ENCODE measurements at places on chromosomes 3 and 15.

- DNase-seq, result no peak
Observed at GRCh38 chr3:24375947-24376384, 118.7 kb downstream of the THRB start.

DNA sequence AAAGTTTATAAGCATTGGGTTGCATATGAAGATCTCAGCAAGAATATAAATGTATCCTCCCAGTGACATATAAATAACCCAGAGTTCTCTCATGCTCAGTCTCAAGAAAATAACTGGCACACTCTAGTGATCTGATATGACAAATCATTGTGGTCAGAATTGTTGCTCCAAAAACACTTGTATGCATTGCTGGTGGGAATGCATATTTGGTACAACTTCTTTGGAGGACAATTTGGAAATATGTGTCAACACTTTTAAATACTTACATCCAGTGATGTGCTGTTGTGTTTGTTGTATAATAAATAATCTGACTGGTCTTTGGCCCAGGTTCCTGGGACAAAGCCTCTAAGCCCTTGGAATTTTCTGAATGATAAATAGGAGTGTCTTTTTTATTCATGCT lies 66.7 kb upstream of the STT3B start:
- DNase-seq, result no peak

DNA sequence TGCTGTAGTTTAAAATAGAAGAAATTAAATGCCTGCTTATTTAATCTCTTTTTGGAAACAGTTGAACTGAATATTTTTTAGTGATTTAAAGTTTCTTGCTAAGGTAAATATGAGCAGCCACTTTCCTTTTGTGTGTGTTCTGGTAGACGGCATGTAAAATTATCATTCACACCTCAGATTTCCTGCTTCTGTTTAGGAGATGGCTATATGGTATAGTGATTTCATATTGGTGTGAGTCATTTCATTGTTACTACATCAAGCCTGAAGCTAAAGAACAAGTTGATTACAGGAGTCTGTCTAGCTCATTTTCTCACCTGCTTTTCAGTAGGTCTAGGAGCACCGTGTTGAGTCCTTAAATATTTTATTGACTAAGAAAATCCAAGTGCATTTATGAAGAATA lies 2.2 kb downstream of the LRCH3 start:
- peak; percentile 16 for DNase-seq

DNA sequence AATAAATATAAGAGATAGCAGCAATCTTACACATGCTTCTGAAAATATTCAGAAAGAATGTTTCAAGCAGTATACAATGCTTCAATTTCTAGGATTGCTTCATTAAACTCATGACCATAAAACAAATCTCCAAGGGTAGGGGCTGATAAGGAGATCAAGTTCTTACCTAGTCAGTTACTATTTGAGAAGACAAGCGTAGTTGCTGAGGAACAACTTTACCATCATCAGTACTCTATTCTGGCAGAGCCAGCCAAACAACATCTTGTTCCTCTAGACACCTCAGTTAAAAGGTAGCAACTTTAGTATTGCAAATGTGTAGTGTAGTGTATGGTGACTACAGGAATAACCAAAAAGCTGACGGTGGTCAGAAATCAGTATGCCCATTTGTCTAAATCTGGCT lies 85.4 kb upstream of the CHRM5 start:
- no peak for DNase-seq

DNA sequence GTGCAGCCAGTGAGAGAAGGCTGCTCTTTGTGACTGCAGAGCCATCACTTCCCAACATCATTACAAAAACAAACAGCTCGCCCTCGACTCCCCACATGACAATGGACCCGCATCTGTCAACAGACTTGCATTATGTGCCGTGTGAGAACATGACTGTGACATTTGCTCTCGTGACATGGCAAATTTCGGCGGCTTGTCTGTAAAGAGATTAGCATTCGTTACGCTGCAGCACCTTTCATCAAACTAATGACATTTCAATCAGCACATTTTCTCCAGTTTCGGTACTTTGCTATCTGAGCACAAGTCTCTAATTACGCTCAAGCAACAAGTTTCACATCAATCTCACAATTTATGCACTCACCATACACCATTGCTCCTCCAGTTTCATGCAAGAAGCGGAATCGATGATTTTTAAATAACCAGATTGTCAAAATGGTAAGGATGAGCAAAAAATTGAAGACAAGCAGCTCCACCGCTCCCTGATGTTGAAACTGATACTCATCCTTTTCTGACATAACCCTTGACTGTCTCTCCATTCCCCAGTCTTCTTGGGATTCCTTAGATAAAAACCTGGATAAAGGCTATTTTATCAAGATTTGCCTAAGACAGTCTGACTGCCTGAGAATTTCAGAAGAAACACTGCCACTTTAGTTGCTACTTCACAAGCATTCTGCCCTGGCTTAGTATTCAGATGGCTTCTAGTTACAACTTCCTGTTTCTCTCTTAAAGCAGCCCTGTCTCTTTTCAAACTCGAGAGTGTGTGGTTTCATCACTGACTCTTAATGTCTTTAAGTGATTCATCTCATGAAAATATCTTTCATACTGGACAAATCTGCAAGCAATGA lies at the start of gene SLC9A9:
Gene SLC9A9, minus strand, starts transcription at position 682 of the 845 bp plus-strand sequence. Its CDS starts 146 bp downstream, at position 536.
- DNase-seq, result peak; percentile 39

GRCh38 chr3:127831723-127832172 lies 9.4 kb upstream of the MGLL start:
- DNase-seq, result no peak

DNA sequence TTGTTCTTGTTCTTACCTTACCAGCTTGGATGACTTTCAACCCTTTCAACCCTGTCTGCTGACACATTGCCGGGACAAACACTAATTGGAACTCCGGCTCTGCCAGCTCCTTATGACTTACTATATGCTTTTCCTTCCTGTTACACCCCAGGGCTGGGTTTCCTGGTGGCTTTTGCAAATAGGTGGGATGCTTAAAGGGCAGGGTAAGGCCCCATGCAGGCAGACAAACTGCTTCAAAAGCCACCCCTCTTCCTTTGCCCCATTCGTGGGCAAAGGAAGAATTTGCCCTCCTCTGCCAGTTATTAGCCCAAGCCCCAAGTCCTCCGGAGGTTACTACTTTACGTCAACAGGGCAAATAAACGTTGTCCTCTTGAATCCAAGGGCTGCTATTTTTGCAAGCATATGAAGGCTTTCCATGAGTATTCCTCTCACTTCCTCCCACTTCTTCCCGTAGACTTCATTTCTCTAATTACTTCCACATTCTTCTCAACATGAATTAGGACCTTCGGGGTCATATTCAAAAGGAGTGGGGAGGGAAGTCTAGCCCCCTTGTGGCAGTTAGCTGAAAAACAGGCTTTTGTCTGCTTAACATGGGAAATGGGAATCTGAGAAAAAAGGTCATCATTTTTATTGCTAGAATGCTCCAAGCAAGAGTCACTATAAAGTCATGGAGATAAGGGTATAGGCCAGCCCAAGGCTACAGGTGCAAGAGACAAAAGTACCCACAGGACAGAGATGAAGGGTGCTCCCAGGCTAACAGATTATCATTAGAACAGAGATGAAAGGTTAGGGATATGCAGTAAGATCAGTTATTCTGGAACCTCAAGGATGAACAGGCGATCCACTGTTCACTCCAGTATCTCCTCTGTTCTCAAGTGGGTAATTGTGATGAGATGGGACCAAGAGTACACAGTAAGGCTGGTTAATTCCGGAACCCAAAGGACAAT lies 56.3 kb upstream of the FSTL1 start:
- no peak for DNase-seq

- DNase-seq, result no peak
Observed at GRCh38 chr15:24916305-24917009, 38.3 kb upstream of the SNRPN start.

DNA sequence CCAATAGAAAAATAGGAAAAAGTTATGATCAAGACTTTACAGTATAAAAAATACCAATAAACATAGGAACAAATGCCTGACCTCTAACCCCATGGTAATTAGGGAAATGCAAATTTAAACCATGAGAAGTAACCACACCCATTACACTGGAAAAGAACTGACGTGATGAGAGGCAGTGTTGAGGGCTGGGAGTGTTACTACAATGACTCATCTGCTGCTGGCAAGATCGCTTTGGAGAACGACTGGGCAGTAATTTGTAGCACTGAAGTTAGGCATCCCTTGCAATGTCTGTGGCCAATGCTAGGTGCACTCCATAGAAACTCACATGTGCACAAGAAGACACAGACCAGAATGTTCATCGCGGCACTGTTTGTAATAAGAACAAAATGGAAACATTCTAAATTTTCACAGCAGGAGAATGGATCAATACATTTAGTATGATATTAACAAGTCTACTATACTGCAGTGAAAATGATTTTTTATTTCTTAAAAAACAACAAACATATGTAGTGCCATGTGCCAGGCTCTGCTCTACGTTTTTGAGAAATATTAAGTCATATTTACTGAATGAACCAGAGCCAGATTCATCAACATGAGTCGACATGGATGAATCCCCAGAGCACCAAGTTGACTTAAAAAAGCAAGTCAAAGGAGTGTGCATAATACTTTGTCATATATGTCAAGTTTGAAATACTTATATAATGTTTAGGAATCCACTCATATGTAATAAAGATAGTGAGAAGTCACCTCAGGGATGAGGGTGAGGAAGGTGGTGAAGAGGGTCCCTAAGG lies 37.6 kb upstream of the EPHB3 start:
- peak; percentile 50 for DNase-seq

- no peak for DNase-seq
Observed at GRCh38 chr3:64463981-64464380, 223.8 kb downstream of the ADAMTS9 start.

GRCh38 chr3:122313281-122313680 lies 11.8 kb upstream of the CSTA start:
- DNase-seq, result no peak

Measured in Caki2 (cell line).